Heart left ventricle (tissue), 16 donors: ENCODE measurements at places on chromosomes 2 and 18. TPM values are rescaled to one million over a fixed set of nuclear protein-coding genes. Genes with fewer than 3 reads are reported as not detected.

Gene BOLL
- not detected for total RNA-seq

DNA sequence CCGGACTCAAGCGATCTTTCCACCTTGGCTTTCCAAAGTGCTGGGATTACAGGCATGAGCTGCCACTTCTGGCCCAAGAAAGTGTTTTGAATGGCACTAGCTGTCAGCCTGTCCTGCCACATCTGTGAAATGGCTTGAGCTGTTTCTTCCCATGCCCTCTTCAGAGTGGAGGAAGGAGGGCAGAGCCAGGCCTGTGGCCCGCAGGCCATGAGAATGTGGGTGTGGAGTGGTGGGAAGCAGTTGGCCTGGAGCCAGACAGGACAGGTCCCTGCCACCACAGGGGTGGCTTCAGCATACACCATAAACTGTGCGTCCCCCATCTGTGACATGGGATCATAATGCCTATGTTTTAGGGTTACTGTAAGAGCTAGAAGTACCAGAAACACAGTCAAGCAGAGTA, 6.5 kb downstream of the SLC66A3 start:
- H3K27ac ChIP-seq: no peak overlapping the region
- DNase-seq: no peak
- no peaks in the 10 kb centered on the region for H3K27me3 ChIP-seq
- peaks cover 5% of the 10 kb centered on the region for H3K4me1 ChIP-seq
- peaks cover 11% of the 10 kb centered on the region for H3K36me3 ChIP-seq

Gene MEX3C
- 15.1 TPM for total RNA-seq

Gene SLC35F6
- 27.2 TPM for total RNA-seq

Gene CYTIP
- total RNA-seq: 1.7 TPM

DNA sequence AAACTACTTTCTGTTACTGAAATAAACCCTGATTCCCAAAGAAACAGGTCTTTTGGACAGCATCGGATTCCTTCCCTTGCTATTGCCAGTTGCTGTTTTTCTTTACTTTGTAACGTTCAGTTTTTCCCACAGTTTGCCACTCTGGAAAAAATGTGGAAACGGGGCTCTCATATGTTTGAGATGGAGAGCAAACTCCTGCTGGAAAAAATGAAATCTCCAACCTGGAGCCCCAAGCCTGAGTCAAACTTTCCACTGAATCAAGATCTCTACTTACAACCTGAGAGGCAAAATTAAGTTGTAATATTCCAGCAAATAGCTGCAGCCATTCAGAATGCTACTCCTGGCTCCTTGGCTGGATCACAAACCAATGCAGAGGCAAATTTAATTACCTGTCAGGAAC, 270.7 kb downstream of the SRBD1 start:
- H3K4me3 ChIP-seq: no peak overlapping the region
- no peak for DNase-seq
- H3K27me3 ChIP-seq: no peaks in the 10 kb centered on the region
- no peaks in the 10 kb centered on the region for H3K36me3 ChIP-seq
- H3K4me1 ChIP-seq: no peaks in the 10 kb centered on the region
- no peak overlapping the region for H3K27ac ChIP-seq

Gene MTERF4
- total RNA-seq: 26.4 TPM

Gene CXCR1
- total RNA-seq: 1.9 TPM

- peaks cover 12% of the 10 kb centered on the region for H3K36me3 ChIP-seq
- H3K27me3 ChIP-seq: no peaks in the 10 kb centered on the region
- H3K4me3 ChIP-seq: no peak overlapping the region
- no peaks in the 10 kb centered on the region for H3K4me1 ChIP-seq
- DNase-seq: no peak
Measured at GRCh38 chr2:38978296-38978903, 88.7 kb downstream of the ARHGEF33 start.

Gene ACTG2
- total RNA-seq: 6.9 TPM

GRCh38 chr2:160387558-160388262, 105.9 kb downstream of the RBMS1 start:
- H3K27ac ChIP-seq: peak overlapping the region; percentile 82
- peaks cover 93% of the 10 kb centered on the region for H3K4me1 ChIP-seq
- no peaks in the 10 kb centered on the region for H3K27me3 ChIP-seq
- H3K36me3 ChIP-seq: no peaks in the 10 kb centered on the region
- peak; percentile 78 for DNase-seq

Gene GALNT14
- total RNA-seq: not detected

Gene SCN3A
- total RNA-seq: 1.1 TPM

- peak overlapping the region; percentile 79 for H3K4me3 ChIP-seq
- no peaks in the 10 kb centered on the region for H3K36me3 ChIP-seq
- no peaks in the 10 kb centered on the region for H3K27me3 ChIP-seq
- H3K27ac ChIP-seq: peak overlapping the region; percentile 95
- peak; percentile 86 for DNase-seq
Measured at GRCh38 chr2:61763605-61764034, 90.2 kb downstream of the FAM161A start.

- H3K27me3 ChIP-seq: no peaks in the 10 kb centered on the region
- H3K4me1 ChIP-seq: no peaks in the 10 kb centered on the region
- H3K36me3 ChIP-seq: peaks cover 81% of the 10 kb centered on the region
- H3K4me3 ChIP-seq: no peak overlapping the region
Measured at GRCh38 chr2:174581491-174581890, 16.1 kb downstream of the WIPF1 start.

Gene OXER1
- total RNA-seq: 0.28 TPM

Gene ALPG
- total RNA-seq: not detected

GRCh38 chr2:47028846-47029560, 113.4 kb upstream of the MCFD2 start:
- no peaks in the 10 kb centered on the region for H3K36me3 ChIP-seq
- no peak for DNase-seq
- no peaks in the 10 kb centered on the region for H3K27me3 ChIP-seq
- peaks cover 64% of the 10 kb centered on the region for H3K4me1 ChIP-seq

Gene ADAM23
- total RNA-seq: 79.6 TPM

DNA sequence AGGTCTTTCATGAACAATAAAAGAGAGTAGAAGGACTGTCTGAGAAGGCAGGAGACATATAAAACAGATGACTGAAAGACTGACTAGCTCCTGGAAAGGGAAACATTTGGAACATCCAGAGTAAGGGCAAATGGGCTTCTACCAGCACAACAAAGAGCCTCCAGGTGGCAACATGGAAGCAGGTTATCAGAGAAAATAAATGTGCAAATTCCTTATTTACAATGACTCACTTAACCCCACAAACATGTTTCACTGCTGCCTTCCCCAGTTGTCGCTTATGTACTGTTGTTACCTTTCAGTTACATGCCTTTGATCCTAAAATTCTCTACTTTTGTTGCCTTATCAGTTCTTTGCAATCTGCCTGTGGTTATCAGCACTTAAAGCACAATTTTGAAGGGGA, 117.0 kb downstream of the HIBCH start:
- no peak overlapping the region for H3K4me3 ChIP-seq
- no peaks in the 10 kb centered on the region for H3K27me3 ChIP-seq
- H3K36me3 ChIP-seq: no peaks in the 10 kb centered on the region
- no peaks in the 10 kb centered on the region for H3K4me1 ChIP-seq
- no peak for DNase-seq

DNA sequence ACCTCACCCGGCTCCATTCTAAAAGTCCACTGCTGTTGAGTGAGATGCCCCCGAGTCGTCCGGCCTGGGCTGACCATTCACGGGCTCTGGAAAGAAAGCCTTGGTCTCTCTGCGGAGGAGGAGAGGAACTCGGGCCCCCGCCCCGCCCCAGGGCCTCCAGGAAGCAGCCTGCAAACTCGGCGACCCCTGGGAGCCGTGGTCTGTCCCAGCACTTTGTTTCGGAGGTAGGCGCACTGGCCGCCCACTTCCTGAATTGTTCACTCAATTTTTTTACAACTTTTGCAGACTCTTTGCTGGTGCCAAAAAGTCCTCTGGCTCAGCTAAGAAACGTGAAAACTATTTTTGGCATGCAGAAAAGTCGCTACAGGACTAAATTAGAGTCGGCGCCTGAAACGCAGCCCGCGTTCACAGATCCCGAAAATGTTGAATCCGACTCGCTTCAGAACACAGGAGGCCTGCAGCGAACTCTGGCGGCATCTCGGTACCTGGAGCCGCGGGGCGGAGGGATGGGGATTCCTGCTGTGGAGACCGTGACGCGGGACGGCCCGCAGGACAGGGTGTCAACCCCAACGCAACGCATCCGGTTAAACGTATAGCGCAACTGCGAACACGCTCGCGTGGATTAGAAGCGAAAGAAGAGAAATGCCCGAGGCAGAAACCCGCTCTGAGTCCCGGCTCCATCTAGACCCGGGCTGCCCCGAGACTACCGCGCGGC, 1.5 kb downstream of the PXDN start:
- H3K27ac ChIP-seq: peak overlapping the region; percentile 91
- H3K27me3 ChIP-seq: peaks cover 15% of the 10 kb centered on the region
- H3K4me3 ChIP-seq: peak overlapping the region; percentile 85

DNA sequence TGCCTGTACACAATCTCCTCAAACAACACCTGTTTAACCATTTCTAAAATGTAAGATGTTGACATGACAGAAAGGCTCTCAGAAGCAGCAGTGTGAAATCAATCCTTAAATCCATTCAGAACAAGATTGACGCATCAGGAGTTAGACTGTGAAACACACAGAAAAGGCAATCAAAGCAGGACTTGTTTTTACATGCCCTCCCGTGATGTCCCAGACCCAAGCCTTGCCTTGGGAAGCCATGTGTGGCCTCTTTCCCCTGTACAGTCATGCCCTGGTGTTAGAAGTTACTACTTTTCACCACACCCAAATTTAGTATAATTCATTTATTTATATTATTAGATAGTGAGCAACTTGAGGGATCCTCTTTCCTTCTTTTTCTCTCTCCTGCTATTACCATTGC, 115.7 kb downstream of the NCKAP5 start:
- H3K27me3 ChIP-seq: no peaks in the 10 kb centered on the region
- H3K4me3 ChIP-seq: no peak overlapping the region
- no peak overlapping the region for H3K27ac ChIP-seq
- no peaks in the 10 kb centered on the region for H3K4me1 ChIP-seq

- H3K4me1 ChIP-seq: no peaks in the 10 kb centered on the region
- no peaks in the 10 kb centered on the region for H3K36me3 ChIP-seq
- no peak overlapping the region for H3K27ac ChIP-seq
- H3K27me3 ChIP-seq: no peaks in the 10 kb centered on the region
- DNase-seq: no peak
Measured at GRCh38 chr2:150931451-150931850, 330.2 kb downstream of the RBM43 start.

- no peaks in the 10 kb centered on the region for H3K4me1 ChIP-seq
- no peaks in the 10 kb centered on the region for H3K36me3 ChIP-seq
- no peak overlapping the region for H3K27ac ChIP-seq
Measured at GRCh38 chr2:129721846-129722245, 257.6 kb upstream of the RAB6C start.

Gene CAPN14
- 0.12 TPM for total RNA-seq

DNA sequence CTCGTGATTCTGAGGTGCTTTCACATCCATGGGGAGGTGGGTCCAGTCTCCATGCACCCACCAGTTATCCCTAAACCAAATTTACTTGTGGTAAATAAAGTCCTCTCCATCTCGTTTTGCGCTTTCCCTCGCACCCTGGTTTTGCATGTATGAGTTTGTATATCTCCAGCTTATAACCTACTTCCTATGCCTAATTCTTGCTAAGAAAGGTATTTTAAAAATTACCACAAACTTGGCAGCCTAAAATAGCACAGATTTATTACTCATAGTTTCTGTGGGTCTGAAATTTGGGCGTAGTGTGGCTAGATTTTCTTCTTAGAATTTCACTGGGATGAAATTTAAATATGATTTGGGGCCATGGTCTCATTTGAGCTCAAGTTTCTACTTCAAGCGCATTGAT, 511.5 kb downstream of the NYAP2 start:
- H3K4me1 ChIP-seq: no peaks in the 10 kb centered on the region
- no peak overlapping the region for H3K27ac ChIP-seq
- no peaks in the 10 kb centered on the region for H3K27me3 ChIP-seq
- no peak overlapping the region for H3K4me3 ChIP-seq
- no peaks in the 10 kb centered on the region for H3K36me3 ChIP-seq

GRCh38 chr2:147449323-147449991, 395.4 kb upstream of the ACVR2A start:
- H3K4me3 ChIP-seq: no peak overlapping the region
- H3K36me3 ChIP-seq: no peaks in the 10 kb centered on the region
- DNase-seq: no peak
- H3K27ac ChIP-seq: no peak overlapping the region
- H3K27me3 ChIP-seq: no peaks in the 10 kb centered on the region

GRCh38 chr2:107534926-107535325, 291.8 kb upstream of the RGPD4 start:
- no peaks in the 10 kb centered on the region for H3K27me3 ChIP-seq
- no peak for DNase-seq
- no peak overlapping the region for H3K4me3 ChIP-seq
- H3K4me1 ChIP-seq: no peaks in the 10 kb centered on the region
- H3K27ac ChIP-seq: no peak overlapping the region

Gene BIRC6
- 37.3 TPM for total RNA-seq

GRCh38 chr18:69882965-69883668, 64.6 kb downstream of the CD226 start:
- H3K36me3 ChIP-seq: no peaks in the 10 kb centered on the region
- H3K27me3 ChIP-seq: no peaks in the 10 kb centered on the region
- no peak overlapping the region for H3K4me3 ChIP-seq
- DNase-seq: no peak

DNA sequence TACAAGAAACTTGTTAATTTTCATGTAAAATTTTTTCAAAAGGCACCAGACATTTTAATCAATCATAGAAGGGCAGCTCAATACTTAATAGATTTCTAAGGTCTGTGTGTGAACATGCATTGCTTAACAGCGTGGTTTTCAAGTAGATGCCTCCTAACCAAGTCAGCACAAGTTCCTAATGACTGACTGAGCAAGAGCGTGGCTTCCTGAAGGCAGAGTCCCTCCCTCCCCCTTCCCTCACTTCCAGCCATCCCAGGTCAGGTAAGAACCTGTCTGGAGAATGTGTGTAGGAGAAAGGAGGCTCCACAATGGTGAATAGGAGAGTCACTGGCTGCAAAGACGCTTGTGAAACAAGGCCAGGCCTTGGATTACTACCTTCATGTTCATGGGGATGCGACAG, 33.5 kb upstream of the DAPL1 start:
- H3K27ac ChIP-seq: no peak overlapping the region
- no peaks in the 10 kb centered on the region for H3K4me1 ChIP-seq
- H3K36me3 ChIP-seq: no peaks in the 10 kb centered on the region
- H3K27me3 ChIP-seq: no peaks in the 10 kb centered on the region

Gene KCNF1
- not detected for total RNA-seq

DNA sequence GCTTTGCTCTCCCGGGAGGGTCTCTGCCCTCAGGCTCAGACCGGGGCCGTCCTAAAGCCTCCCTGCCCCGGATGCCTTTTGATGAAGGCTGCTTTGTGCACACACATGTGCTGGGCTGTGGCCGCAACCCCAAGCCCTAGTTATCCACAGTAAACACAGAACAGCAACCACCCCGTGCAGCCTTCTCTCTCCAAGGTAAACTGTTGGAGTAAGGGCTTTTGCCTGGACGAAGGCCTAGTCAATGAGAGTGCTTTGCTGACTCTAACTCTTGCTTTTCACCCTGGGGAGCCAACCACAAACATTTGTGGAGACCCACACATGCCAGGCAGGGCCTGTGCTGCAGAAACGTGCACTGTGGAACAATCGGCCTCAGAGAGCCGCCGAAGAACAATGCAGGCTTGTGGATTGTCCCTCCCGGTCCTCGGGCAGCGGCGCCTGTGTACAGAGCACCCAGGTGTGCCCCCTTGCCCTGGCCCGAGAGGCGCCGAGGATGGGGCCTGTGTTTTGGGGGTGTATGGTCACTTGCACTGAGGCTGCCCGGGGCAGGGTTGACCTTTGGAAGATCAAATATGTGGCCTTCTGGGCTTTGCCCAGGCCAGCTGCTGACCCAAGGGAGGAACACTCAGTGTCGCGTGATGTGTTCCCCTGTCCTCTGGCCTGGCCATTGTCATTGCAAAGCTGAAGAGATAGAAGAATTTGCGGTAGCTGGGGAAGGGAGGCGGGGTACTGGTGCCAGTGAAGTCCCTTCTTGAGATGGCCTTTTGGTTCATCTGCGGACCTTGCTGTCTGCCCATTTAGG, 37.0 kb downstream of the CTIF start:
- no peak overlapping the region for H3K27ac ChIP-seq
- H3K4me1 ChIP-seq: peaks cover 4% of the 10 kb centered on the region
- no peaks in the 10 kb centered on the region for H3K27me3 ChIP-seq
- H3K4me3 ChIP-seq: no peak overlapping the region
- no peaks in the 10 kb centered on the region for H3K36me3 ChIP-seq
